Stimulated activated CD8-positive, alpha-beta memory T cell treated with anti-CD3 and anti-CD28 coated beads, Interleukin-12 subunit alpha, Interleukin-12 subunit beta, amount 100 ng/mL, for 1 hour (primary cell): ENCODE measurements at places on chromosomes 6 and 20.
A peak's percentile ranks its signal among the peaks of the same experiment; 100 is the strongest.

GRCh38 chr6:29531668-29532067 lies 27.9 kb downstream of the UBD start:
- DNase-seq = no peak

DNA sequence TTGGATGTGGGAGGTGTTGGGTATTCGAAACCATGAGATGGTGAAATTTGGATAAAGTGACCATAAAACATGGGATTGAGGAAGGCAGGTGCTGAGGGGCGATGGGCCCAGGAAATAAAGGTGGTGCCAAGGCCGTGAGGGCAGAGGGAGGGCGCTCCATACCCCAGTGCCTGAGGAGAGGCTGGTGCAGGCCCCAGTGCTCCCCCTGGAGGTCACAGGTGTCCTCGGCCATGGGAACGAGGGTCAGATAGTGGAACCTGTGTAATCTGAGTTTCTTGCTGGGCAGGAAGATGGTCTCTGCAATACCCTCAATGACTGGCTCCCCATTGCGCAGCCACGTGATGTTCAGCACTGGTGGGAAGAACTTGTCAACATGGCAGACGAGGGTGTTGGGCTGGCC lies 16.2 kb downstream of the HLA-DPB1 start:
- peak; percentile 32 for DNase-seq

DNA sequence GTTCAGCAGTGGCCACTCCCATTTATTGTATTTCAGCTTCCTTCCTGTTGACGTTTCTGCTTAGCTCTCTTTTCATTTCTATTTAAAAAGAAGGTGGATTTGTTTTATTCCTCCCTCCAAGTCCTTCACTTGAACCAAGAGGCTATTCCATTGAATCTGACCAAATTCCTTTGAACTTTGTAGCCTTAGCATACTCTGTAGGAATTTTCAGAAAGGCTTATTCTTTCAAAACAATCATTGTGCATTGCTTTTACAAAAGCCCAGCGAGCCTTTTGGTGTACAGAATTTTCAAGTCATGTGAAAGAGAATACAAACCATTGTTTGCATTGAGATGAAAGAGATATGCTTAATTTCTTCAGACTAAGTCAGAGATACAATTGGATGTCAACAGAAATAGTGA lies 151.0 kb upstream of the INSM1 start:
- DNase-seq = no peak

DNA sequence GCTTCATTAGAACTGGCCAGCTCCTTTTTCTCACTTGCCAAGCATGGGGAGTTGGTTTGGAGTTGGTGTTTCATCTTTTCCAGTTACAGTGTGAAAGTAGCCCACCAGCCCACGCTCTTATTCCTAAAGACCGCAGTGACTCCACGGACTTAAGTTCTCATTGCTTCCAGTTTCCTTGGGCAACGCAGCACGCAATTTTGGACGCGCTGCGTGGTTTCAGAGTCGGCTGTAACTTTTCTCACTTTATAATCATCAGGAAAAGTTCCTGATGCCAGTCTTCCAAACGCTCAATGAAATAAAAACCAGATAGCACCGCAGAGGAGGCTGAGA lies 381 bp upstream of the PEX7 start:
- DNase-seq = no peak

DNA sequence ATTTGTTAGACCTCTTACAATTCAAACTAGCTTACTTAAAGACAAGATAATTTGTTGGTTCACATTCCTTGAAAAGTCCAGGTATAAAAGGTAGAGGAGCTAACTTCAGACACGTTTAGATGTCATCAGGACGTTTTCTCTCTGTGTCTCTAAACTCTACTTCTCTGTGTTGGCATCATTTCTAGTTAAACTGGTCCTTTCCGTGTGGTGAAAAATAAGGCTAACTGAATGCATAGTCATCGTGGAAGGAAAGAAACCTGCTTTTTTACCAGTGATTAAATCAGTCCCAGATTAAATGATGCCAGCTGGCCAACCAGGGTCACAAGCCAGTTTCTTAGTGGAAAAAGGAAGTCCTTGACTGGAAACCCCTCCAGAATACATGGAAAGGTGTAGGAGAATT lies 168.4 kb upstream of the AHI1 start:
- no peak for DNase-seq

GRCh38 chr6:39843305-39844020 lies 51.3 kb downstream of the DAAM2 start:
- DNase-seq = no peak

- DNase-seq = no peak
Observed at GRCh38 chr6:131551902-131552301, 21.1 kb upstream of the ARG1 start.
